ENCODE measurements at places on chromosomes 5 and 9. TPM values are rescaled to one million over a fixed set of nuclear protein-coding genes. Genes with fewer than 3 reads are reported as not detected.

The DOCK2 gene
- 0.75 TPM for total RNA-seq

The SLCO6A1 gene
- not detected for total RNA-seq

The KCNMB1 gene
- total RNA-seq = not detected

The GLDC gene
- total RNA-seq = 4.2 TPM

The TMEM174 gene
- total RNA-seq = not detected

Data from smooth muscle cell of the coronary artery (primary cell).